ENCODE measurements at places on chromosomes 1 and 21.

DNA sequence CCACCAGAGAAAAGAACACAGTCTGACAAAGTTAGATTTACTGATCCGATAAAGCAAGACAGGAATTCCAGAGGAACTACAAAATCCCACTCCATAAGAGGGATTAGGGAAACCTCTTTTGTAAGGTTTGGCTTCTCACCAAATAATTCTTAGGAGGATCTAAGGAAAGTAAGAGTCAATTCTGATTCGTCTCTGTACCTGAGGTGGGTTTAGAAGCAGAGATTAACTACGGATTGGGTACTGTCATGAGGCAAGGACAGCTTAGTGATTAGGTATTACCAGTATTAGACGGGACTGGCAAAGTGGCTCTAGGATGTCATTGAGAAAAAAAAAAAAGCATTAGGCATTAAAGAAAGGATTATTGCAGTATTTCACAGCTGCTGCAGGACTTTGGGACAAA lies 371.7 kb upstream of the BRINP3 start:
- no peak for DNase-seq

DNA sequence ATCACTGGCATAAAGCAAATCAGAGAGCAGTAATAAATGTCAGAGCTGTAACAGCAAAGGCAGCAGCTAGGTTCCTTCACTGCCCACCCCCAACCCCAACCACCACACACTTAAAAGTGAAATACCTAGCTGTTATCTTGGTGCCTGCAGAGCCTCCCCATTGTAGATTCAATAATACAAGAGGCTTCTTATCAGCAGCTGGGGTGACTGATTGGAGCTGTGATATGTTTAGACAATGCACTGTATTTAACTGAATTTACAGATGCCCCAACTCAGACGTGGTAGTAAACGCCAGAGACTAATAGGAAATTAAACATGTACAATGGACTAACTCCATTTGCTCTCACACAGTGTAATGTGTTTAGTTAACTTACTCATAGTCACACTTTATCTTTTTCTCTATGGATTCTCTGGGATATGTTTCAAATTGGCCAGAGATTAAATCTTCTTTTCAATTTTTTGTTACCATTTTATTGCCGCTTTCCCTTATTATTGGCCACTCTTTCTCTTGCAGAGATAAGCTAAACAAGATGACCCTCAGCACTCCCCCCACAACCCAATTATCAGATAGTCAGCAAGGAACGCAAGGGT lies 117.1 kb downstream of the ESRRG start:
- DNase-seq, result no peak

DNA sequence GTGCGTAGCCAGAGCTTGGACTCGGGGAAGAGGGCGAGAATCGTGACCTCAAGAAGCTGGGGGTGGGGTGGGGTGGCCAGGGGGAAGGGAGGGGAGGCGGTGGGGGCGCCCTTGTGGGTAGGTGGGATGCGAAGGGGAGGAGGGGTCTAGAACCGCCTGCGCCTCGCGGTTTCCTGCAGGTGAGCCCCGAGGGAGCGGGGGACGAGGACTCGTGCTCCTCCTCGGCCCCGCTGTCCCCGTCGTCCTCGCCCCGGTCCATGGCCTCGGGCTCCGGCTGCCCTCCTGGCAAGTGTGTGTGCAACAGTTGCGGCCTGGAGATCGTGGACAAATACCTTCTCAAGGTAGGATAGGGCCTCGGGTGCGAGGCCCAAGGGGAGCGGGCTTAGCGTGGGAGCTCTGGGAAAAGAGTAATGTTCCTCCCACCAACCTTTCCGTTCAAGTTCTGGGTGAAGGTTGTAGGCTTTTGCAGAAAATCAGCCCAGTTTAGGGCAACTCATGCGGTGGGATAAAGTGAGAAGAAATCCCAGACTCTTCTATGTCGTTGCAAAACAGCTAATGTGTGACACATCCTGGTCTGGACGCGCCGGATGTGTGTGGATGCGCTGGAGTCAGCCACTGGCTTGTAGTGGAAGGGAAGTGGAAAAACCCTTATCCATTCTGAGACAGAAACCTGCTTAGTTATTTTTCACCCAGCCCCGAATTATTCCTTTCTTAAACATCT lies 2.9 kb downstream of the LHX8 start:
- DNase-seq, result no peak

- DNase-seq, result no peak
Observed at GRCh38 chr1:102500758-102501157, 504.0 kb upstream of the OLFM3 start.

- no peak for DNase-seq
Observed at GRCh38 chr1:216389774-216390173, 33.5 kb downstream of the USH2A start.

- no peak for DNase-seq
Observed at GRCh38 chr1:86828024-86828423, 85.9 kb downstream of the SELENOF start.

DNA sequence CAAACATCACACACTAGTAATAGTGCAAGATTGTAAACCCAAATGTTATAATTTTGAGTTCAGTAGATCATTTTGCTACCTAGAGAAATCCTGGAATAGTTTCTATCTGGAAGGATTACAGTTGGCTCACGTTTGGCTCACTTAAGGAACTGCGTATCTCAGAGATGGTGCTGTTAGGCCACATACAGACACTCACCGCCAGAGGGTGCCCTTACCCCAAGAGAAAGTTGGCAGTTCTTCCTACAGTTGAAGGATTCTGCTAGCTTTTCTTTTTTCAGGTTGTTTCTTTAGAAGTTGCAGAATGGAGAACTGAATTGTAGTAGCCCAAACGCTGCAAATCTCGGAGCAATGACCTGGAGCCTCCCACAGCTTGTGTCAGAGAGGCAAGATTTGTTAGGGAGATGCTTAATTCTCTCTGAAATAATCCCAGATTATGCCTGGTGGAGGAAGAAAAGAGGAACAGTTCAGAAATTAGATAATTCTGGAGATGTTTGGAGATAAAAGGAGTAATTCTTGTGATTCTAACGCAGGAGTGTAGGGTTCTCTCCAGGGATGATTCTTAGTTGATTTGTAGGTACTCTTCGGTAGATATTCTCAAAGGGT lies 87.9 kb upstream of the PAPPA2 start:
- DNase-seq, result no peak

DNA sequence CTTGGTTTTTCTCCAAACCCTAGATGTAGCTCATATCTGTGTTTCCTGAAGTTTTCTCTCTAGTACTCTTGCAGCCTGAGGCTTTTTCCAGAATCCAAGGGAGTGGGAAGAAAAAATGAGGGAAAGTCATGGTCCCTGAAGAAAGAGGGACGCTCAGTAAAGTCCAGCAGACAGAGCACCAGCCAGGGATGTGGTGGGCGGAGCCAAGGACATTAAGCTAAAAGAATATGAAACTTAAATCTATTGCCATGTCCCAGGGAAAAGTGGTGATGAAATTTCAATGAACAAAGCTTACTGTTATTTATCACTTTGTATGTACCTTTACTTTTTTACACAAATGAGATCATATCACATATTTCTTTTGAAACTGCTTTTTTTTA lies 430.2 kb downstream of the USP25 start:
- no peak for DNase-seq
